AG04450 (cell line): ENCODE measurements at places on chromosomes 2 and 18. TPM values are rescaled to one million over a fixed set of nuclear protein-coding genes. Genes with fewer than 3 reads are reported as not detected.

Gene RAB31
- polyA plus RNA-seq = 34.0 and 43.7 TPM in 2 replicates

Gene CDK5R2
- 0.04 and 0.05 TPM in 2 replicates for polyA plus RNA-seq

Gene ATOH8
- polyA plus RNA-seq = 2.8 and 3.9 TPM in 2 replicates

Gene RND3
- 533 and 627 TPM in 2 replicates for polyA plus RNA-seq

Gene CTAGE1
- polyA plus RNA-seq = 0.05 TPM in 1 of 2 replicates, not detected in the other
